ENCODE measurements at places on chromosomes 6 and 20.

DNA sequence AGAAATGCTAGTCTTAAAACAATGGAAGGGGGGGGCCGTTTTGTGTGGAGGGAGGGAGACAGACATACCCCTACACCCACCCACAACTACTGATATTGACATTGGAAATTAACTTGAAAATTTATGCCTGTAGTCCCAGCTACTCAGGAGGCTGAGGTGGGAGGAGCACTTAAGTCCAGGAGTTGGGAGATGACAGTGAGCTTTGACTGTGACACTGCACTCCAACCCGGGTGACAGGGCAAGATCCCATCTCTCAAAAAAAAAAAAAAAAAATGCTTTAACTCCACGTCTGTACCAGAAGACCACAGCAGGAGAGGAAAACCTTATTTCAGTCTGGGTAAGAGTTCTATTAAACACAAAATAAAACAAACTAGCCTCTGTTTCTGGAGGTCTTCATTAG, 2.2 kb downstream of the TBC1D20 start:
- DNase-seq: no peak

- DNase-seq: no peak
Observed at GRCh38 chr20:34663213-34663943, 13.5 kb downstream of the PIGU start.

DNA sequence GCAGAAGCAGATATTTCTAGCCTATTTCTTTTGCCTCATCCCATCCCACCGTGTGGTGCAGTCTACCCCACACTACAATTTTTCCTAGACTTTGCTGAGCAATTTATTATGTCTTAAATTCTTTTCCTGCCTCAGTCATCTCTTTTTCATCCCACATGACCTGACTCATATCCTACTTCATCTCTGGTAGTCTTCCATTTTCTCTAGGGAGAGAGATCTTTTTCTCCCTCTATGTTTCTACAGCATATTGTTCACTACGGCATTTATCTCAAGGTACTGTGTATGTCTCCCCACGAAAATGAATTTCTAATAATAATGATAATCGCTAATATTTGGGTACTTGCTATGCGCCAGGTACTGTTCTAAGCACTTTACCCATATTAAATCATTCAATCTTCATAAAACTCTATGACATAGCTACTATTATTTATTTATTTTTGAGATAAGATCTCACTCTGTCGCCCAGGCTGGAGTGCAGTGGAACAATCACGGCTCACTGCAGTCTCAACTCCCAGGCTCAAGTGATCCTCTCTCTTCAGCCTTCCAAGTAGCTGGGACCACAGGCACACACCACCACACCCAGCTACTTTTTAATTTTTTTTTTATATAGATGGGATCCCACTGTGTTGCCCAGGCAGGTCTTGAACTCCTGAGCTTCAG, 15.6 kb downstream of the PDSS2 start:
- no peak for DNase-seq

GRCh38 chr6:18242062-18242851, 22.1 kb downstream of the DEK start:
- DNase-seq: no peak

GRCh38 chr6:152329638-152330448, 307.3 kb downstream of the SYNE1 start:
- no peak for DNase-seq

GRCh38 chr6:11999246-11999645, 12.9 kb upstream of the HIVEP1 start:
- DNase-seq: no peak

GRCh38 chr6:128079021-128079420, 178.2 kb upstream of the THEMIS start:
- DNase-seq: no peak

- no peak for DNase-seq
Observed at GRCh38 chr6:145212813-145213212, 522.5 kb downstream of the EPM2A start.

DNA sequence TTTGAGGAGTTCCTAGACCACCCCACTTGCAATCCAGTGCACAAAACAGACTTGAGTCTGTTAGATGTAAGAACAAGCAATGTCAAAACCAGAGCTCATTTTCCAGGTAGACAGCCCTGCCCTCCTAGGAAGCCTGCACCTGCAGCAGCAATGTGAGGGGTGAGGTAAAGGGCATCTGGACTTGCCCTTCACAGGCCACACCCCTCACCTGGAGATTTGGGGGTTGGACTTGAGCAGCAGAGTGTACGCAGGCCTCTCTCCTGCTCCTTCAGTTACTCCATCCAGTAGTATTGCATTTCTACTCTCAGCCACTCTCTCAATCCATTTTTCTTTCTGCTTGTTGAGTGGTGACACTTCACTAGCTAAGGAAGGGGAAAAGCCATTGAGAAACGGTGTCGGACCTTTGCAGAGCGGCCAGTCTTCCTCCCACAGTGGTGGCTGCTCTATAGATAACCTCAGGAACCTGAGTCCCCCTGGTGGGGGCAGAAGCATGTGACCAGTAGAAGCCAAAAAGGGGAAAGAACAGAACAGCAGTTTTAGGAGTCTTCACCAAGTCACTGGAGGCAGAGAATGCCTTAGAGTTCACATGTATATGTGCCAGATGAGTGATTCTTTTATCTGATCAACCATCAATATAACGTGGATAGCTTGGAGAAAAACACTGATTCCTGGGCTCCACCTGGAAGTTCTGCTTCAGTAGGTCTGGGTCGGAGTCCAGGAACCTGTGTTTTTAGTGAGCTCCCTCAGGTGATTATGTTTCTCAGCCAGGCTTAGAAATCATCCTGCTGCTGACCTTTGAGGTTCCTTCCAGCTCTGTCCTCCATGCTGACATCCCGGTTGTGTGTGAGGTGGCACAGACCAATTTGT, 28.0 kb downstream of the ARFGEF2 start:
- no peak for DNase-seq

DNA sequence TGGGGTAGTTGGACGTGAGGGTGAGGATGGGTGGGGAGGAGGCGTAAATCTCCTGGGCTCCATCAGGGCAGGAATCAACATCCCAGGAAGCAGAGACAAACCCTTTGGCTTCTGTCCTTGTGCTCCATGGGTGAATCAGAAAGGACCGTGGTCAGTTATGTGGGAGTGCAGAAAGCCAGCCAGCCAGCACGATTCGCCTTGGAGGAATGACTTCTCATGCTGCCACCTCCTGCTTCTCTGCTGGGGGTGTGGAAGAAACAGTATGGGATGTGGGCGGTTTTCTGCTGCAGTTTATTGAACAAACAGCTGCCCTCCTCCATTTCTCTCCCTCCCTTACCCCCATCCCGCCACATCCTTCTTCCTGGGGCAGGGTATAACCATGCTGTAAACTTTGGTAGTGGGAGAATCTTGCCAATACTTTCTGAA, 214.5 kb downstream of the SOX4 start:
- DNase-seq: no peak

DNA sequence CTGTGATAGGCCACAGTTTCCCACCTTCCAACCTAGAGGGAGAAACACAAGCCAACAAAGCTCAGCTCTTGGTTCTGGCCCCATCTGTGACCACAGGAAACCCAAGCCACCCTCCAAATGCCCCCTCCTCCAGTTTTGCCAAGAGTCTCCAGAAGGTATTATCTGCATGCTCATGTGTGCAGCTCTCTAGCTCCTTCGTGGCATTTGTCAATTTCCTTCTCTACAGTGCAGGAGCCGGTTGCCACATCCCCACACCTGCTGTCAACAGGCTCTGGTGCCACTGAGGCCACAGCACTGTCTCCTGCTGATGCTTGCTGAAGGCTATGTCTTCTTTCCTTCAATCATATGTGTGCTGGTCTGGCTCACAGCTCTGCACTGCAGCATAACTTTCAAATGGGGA, 177.2 kb downstream of the CLIC5 start:
- DNase-seq: no peak

GRCh38 chr6:136404627-136405419, 115.2 kb upstream of the BCLAF1 start:
- no peak for DNase-seq

- DNase-seq: no peak
Observed at GRCh38 chr6:159169193-159169555, at the start of gene FNDC1. Gene FNDC1 (plus strand): TSS chr6:159169400. CDS start chr6:159169597, 197 bp downstream.

DNA sequence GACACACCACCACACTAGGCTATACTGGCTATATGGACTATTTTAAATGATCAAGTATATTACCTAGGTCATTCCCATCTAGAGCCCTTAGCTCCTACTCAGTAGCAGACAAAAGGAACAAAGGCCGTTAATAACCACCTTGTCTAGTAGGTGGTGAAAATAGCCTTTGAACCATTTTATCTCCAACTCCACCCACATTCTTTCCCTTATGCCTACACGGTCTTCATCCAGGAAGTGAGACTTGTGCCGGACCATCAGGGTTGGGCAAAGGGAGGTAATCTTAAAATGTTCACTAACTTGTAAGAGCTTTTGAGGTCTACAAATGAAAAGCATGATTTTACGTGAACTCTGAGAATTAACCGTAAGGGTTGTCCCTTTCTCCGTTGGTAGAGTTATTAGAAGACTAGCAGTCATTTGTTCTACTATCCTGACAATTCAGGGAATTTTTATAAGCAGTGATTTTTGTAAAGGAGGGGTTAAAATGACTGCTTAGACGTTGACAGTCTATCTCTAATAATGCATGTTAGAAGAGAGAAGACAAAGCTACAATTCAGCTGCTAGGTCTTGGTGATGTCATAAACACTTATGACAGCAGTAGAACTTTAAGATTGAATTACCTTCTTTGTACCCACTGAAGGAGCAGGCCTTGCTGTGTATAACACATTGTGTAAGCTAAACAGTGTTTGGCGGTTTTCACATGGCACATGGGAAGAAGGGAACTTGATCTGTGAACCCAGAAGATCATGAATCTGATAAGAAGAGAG, 371.8 kb upstream of the JAG1 start:
- no peak for DNase-seq

DNA sequence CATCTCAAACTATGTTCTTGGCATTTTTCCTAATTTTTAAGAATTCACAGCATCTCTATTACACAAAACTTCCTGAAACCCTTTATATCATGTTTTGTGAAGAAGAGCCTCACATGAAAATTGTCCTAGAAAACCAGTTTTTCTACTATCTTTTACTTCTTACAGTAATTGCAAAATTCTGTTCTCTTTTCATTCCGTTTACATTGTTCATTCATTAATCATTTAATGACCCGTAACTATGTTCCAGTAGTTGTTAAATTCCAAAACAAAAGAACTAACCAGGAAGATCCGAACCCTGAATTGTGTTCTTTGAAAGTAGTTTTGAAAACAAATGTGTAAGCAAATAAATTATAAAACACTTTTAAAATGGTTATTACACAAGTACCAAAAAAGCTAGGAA, 597.0 kb downstream of the EYS start:
- no peak for DNase-seq

DNA sequence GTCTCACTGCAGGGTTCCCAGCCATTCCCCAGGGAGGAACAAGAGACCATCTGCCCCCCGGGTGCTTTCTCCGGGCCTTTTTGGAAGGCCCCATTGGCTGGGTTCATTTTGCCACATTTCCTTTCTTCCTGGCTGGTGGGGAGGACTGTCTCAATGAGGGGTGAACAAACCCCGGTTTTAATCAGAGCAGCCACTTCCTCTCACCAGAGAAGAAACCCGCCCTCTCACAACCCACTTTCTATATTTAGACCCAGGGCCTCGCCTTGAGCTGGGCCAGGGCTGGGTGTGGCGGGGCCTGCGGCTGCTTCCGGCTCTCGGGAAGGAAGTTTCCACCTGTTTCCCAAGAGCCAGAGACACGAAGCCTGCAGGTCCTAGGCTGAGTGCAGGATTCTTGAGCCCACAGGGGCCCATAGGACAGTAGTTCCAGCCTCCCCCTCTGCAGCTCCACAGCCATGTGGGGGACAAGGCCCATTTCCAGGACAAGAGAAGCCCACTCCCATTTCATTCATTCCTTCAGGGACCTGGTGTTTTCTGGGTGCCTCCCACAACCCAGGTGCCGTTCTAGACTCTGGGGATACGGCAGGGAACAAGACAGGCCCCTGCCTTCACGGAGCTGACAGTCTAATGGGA, 41.8 kb downstream of the RBM38 start:
- peak; percentile 56 for DNase-seq

DNA sequence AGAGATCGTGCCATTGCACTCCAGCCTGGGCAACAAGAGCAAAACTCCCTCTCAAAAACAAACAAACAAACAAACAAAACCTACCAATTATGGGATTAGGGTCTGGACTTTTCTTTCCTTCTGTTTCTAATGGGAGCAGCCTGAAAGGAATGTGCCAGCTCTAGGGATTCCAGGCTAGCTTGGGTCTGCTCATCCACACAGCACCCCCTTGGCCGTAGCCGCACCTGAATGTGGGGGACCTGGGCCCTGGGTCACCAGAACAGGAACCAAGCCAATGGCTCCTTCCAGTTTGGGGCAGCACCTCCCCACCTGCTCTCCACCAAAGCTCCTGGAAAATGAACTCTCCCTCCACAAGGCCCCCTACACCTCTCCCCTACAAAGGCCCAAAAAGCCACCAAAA, 6.7 kb downstream of the CTSZ start:
- DNase-seq: no peak

DNA sequence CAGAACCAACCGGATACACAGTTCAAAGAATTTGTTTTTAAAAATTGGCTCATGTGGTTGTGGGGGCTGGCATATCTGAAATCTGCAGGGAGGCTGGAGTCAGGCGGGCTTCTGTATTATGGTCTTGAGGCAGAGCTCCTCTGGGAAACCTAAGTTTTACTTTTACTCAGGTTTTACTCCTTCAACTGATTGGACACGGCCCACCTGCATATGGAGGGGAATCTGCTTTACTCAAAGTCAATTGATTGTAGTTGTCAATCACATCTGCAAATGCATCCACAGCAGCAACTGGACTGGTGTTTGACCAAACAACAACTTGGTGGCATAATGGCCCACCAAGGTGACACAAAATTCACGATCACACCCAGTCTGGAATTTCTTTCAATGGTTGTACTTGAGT, 103.4 kb downstream of the ERMARD start:
- no peak for DNase-seq

DNA sequence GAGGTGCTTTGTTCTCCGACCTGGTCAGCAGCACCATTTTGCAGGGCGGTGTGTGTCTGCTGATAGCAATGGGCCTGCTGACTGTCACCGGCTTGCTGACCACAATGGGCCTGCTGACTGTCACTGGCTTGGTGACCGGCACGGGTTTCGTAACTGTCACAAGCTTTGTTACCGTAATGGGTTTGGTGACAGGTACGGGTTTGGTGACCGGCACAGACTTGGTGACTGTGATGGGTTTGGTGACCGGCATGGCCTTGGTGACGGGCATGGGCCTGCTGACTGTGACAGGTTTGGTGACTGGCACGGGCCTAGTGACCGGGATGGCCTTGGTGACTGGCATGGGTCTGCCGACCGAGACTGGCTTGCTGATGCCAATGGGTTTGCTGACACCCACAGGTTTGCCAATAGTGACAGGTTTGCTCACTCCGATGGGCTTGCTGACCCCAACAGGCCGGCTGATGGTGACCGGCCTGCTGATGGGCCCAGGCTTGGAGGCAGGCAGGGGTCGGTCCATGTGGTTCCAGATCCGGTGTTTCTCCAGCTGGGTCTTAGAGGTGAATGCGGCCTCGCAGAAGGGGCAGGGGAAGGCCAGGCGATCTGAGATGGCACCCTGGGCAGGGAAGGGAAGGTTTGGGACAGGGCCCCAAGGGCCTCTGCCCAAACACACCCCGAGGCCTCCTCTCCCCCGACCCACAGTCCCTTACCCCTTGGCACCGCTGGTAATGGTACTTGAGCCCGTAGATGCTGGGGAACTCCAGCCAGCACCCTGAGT, 3.4 kb downstream of the ZNF512B start:
- DNase-seq: peak; percentile 7
